ENCODE measurements at places on chromosomes 6 and 20.

GRCh38 chr6:31473780-31474761 is 23.9 kb upstream of the MICB start:
- no peak for DNase-seq

DNA sequence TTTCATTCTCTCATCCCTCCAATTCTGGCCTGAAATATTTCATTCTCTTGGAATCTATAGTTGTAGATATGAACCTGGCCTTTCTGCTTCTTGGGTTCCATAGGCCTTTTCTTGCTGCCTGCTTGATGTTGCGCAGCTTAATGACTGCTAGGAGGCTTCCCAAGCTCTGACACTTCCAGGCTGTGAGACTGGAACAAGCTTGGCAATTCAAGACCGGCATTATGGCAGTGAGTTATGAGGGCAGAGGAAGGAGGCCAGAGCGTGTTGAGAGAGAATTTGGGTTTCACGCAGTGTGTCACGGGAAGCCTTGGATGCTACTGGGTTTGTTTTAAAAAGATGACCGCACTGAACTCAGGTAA is 948 bp upstream of the DNAJC5 start:
- no peak for DNase-seq

GRCh38 chr6:110746680-110747079 is 68.6 kb downstream of the CDK19 start:
- DNase-seq: peak; percentile 37

- no peak for DNase-seq
Measured at GRCh38 chr6:47404435-47404834, 73.2 kb upstream of the CD2AP start.

GRCh38 chr6:1901556-1901955 is 291.8 kb downstream of the FOXC1 start:
- DNase-seq: peak; percentile 84
